Esophagus muscularis mucosa (tissue), 4 donors: ENCODE measurements at places on chromosomes 2 and 18. TPM values are rescaled to one million over a fixed set of nuclear protein-coding genes. Genes with fewer than 3 reads are reported as not detected.

SLC4A3 gene
- total RNA-seq, result 30.4 TPM

HTR2B gene
- total RNA-seq, result 12.9 TPM

ABCA12 gene
- total RNA-seq, result not detected

AQP12A gene
- total RNA-seq, result not detected

AFTPH gene
- total RNA-seq, result 35.6 TPM

DNA sequence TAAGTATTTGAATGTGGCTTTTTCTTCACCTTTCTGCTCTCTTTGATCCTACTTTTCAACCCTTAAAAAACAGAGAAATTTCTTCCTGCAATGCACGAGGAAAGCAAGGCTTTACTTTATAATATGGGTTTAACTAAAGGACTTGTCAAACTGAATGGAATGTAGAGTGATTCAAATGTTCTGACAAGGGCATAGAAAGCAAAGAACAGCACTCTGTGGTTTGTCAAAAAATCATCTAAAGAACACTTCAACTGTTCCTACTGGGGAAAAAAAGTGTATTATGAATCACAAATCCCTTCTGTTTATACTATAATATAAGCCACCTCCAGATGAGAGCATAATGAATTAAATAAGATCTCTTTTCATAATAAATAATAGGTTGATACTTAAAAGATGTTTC, 45.0 kb upstream of the RIT2 start:
- H3K27me3 ChIP-seq, result no peaks in the 10 kb centered on the region
- H3K4me3 ChIP-seq, result no peak overlapping the region
- H3K27ac ChIP-seq, result no peak overlapping the region
- H3K36me3 ChIP-seq, result no peaks in the 10 kb centered on the region
- no peak for DNase-seq

DNA sequence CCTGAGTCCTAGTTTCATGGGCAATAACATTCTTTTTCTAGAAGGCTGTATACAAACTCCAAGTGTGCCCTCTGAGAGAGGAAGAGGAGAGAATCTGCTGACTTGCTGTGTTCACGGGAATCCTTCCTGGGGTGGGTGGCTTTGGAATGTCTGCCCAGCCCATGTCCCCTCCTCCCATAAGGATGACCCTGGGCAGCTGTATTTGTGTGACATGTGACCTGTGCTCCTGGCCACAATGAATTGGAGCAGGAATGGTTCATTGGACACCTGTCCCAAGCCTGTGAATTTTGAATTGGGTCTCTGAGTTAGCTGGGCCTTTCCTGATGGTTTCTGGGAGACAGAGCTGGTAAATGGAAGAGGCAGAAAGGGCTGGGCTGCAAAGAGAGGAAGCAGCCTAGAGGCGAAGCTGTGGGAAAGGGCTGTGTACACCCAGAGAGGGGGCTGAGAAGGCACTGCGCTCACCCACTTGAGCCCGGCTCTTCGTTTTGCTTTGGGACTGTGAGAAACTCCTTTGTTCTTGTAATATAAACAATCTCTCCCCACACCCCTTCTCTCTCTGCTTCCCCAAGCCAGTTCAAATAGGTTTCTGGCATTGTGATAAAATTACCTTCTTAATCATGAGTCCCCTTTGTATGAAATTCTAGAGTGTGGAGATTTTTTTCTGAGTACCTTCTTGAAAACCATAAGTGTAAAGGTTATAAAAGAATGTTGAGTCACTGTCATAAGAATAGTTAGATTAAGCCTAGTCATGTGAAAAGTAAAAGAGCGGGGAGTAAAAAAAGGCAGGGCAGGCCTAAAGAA, 49.8 kb downstream of the SLC4A5 start:
- no peak for DNase-seq
- no peak overlapping the region for H3K4me3 ChIP-seq
- no peaks in the 10 kb centered on the region for H3K27me3 ChIP-seq
- no peaks in the 10 kb centered on the region for H3K4me1 ChIP-seq
- no peak overlapping the region for H3K27ac ChIP-seq
- no peaks in the 10 kb centered on the region for H3K36me3 ChIP-seq

DNA sequence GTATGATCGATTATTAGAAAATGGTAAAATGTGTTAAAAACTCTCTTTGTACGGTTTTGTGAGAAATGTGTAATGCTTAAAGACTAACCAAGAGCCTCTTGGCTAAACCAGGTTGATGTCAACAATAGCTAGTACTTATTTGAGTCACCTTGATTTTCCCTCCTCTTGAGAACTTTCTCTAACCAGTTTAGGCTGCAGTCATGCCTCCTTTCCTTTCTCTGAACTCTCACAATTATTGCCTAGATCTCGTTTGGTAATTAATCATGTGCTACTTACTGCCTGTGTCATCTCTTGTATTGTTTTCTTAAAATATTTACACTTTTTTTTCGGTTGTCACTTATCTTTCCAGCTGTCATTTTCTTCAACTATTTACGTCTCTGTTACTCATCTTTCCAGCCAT, 1.1 kb upstream of the EPC2 start:
- H3K4me3 ChIP-seq, result peak overlapping the region; percentile 96
- H3K27me3 ChIP-seq, result no peaks in the 10 kb centered on the region
- H3K27ac ChIP-seq, result no peak overlapping the region
- H3K4me1 ChIP-seq, result peaks cover 35% of the 10 kb centered on the region
- DNase-seq, result no peak

DNA sequence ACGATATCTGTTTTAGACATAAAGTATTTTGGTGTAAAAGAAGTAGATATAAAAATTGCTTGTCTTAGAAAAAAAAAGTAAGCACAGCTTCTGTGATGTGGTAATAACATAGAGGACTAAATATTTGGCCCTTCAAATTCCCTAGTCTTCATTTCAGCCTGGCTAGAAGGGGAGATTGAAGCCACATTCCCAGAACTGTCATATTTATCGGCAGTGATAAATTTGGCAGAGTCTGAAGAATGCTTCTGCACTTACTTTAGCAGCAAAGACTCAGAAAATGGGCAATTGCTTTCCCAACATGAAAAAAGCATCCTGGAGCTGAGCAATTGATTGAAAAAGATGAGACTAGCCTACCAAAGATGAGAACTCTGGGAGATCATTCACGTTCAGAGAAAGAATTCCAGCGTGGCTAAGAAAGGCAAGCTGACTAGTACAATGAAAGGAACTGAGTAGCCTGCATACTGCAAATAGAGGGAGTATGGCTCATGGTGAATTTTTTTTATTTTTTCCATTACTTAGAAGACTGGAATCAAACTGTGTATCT, 278.7 kb upstream of the KLHL29 start:
- H3K4me3 ChIP-seq, result no peak overlapping the region
- H3K27ac ChIP-seq, result no peak overlapping the region
- no peaks in the 10 kb centered on the region for H3K4me1 ChIP-seq
- DNase-seq, result peak; percentile 45
- H3K36me3 ChIP-seq, result no peaks in the 10 kb centered on the region
- no peaks in the 10 kb centered on the region for H3K27me3 ChIP-seq

DNA sequence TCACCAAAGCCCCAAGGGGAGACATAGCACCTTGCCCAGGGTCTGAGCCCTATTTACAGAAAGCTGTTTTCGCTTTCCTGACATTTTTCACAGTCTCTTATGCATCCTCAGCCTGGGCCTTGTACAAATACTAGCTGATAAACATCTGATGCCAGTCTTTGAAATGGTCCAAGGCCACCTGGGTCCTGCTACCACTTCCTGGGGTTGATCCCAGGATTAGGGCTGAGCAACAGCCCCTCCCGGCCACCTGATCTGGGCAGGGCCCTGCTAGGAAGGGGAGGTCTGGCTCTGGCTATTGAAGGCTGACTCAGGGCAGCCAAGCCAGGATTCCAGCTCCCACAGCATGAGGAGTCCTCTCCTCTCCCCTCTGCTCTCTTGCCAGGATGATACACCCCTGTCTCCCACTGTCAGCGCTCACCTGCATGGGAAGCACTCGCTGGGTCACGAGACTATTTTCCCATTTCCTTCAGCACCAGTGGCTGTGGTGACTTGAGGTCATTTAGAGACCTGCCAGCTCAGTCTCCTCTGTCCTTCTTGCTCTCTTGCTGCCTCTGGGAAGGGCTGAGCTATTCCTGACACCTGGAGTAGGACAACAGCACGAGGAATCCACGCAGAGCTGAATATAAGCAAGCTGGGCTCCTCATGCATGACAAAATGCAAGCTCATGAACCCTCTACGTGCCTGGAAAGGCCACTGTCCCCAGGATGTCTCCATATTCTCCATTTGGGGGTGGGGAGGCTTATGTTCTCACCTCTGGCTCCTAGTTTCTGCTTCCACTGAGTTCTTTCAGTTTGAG, 53.0 kb upstream of the LGALSL start:
- H3K4me3 ChIP-seq, result no peak overlapping the region
- H3K27me3 ChIP-seq, result no peaks in the 10 kb centered on the region
- DNase-seq, result no peak
- no peaks in the 10 kb centered on the region for H3K36me3 ChIP-seq

GRCh38 chr18:51391731-51392130, 194.2 kb upstream of the MEX3C start:
- H3K36me3 ChIP-seq, result no peaks in the 10 kb centered on the region
- DNase-seq, result no peak
- H3K27me3 ChIP-seq, result no peaks in the 10 kb centered on the region
- no peak overlapping the region for H3K27ac ChIP-seq
- H3K4me1 ChIP-seq, result no peaks in the 10 kb centered on the region
- H3K4me3 ChIP-seq, result no peak overlapping the region

DNA sequence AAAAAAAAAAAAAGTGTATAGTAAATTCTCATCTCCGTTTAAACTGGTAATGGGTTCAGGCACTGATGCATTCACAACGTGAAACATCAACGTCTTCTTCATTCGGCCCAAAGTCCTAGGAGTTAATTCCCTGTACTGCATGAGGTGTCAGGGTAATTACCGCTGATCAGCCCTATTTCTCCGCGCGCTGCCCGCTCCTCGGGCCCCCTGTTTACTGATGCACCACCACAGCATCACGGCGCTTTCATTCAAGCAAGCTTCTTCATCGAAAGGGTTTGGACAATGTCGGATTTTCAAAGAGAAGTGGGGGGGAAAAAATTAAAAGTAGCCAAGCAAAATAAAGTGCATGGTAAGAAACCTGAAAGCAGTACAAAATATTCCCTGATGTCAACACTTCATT, 352.0 kb upstream of the POU3F3 start:
- DNase-seq, result peak; percentile 26
- H3K27ac ChIP-seq, result no peak overlapping the region
- H3K4me1 ChIP-seq, result no peaks in the 10 kb centered on the region
- no peaks in the 10 kb centered on the region for H3K27me3 ChIP-seq

DNA sequence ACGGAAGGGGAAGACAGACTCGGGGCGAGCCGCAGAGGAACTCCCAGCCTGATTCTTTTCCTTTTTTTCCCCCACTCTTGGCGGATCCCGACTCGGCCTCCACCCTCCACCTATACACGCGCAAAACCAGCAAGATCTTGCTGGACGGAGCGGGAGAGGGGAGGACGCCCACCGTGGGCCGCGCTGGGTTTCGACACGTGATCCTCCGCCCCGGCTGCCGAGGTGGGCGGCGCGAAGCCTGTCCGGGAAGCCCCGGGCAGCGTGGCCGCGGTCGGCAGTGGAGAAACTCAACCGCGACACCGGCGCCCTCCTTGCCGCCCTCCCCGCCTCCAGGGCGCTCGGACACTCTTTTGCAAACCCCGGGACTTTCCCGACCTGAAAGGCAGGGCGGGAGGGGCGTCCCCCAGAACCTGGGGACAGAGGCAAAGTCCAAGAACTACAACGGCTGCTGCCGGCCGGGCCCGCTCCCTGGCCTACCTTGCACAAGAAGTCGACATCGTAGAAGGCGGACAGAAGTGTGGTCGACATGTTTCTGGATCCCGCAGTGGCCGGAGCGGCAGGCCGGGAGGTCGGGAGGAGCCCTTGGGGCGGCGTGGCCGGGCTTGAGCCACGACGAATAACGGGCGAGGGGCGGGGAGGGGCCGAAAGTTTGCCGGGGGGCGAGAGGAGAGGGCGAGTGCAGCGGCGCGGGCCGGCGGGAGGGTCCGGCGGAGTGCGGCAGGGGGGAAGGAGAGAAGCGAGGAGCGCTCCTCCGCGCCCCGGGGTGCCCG, 433 bp downstream of the ZFP36L2 start:
- no peaks in the 10 kb centered on the region for H3K27me3 ChIP-seq
- peaks cover 15% of the 10 kb centered on the region for H3K36me3 ChIP-seq
- H3K4me3 ChIP-seq, result peak overlapping the region; percentile 80
- DNase-seq, result no peak

GRCh38 chr2:39667104-39667885, 1.6 kb downstream of the TMEM178A start:
- no peak overlapping the region for H3K27ac ChIP-seq
- no peaks in the 10 kb centered on the region for H3K36me3 ChIP-seq
- no peak for DNase-seq
- H3K4me3 ChIP-seq, result peak overlapping the region; percentile 71
- no peaks in the 10 kb centered on the region for H3K27me3 ChIP-seq

DNA sequence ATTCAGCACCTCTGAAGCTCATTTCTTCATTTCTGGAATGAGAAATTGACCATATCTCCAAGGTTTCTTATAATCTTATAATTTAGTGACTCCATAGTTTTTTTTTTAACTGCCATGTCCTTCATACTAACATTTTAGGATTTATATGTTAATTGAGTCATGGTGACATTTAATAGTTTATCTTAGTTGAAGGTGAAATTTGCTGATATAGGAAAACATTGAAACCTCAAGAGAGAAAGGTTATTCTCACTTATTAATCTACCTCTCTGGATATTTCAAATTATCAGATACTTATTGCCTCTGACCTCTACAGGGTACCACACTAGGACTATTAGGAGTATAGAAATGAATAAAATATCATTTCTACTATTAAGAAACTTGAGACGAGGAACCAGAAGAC, 499.0 kb downstream of the NUP35 start:
- H3K27ac ChIP-seq, result no peak overlapping the region
- H3K36me3 ChIP-seq, result no peaks in the 10 kb centered on the region
- H3K4me3 ChIP-seq, result no peak overlapping the region
- H3K4me1 ChIP-seq, result no peaks in the 10 kb centered on the region
- DNase-seq, result no peak

DNA sequence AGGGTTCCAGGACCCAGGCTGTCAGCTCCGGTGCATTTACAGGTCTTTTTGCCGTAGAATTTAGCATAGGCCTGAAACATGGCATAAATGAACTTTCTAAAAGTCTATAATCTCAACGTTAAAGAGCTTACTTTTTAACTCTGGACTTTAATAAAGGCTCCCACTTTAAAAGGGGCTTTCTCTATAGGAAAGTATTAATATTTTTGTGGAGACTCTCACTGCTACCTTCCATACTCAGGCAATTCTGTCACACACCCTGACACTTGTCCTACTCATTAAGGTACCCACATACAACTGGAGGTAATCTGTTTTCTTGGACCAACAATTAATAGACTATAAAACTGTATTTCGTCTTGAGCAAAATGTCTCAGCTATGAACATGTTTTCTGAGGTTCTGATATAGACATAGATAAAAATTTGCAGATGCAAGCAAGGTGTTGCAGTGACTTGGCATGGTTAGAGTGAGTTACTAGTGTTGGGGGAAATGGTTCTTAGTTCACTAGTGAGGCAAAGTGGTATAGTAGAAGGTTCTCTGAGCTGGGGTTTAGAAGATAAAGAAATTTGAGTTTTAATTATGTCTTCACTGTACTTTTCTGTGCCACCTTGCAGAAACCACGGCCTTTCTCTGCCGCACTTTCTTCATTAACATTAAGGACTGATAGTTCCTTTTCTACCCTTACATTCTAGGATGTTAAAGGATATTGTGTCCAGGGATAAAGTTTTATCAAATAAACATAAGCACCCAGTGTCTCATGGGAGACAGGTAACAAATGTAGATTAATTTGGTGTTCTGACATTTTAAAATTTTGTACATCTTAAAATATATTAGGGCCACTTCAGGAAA, 10.8 kb upstream of the NR4A2 start:
- H3K27me3 ChIP-seq, result no peaks in the 10 kb centered on the region
